ENCODE measurements at places on chromosomes 7 and 10.

- DNase-seq, result peak; percentile 90
Observed at GRCh38 chr10:97497572-97498075, 598 bp downstream of the MMS19 start.

GRCh38 chr7:2523461-2523936, 3.9 kb downstream of the LFNG start:
- DNase-seq, result no peak

GRCh38 chr10:18223898-18224297, 83.7 kb downstream of the CACNB2 start:
- no peak for DNase-seq

GRCh38 chr7:149689291-149689721, 84.1 kb downstream of the ZNF467 start:
- no peak for DNase-seq

GRCh38 chr10:21110358-21110757, 213.2 kb upstream of the NEBL start:
- no peak for DNase-seq

- DNase-seq, result no peak
Observed at GRCh38 chr10:24784061-24784460, 60.4 kb upstream of the ARHGAP21 start.

DNA sequence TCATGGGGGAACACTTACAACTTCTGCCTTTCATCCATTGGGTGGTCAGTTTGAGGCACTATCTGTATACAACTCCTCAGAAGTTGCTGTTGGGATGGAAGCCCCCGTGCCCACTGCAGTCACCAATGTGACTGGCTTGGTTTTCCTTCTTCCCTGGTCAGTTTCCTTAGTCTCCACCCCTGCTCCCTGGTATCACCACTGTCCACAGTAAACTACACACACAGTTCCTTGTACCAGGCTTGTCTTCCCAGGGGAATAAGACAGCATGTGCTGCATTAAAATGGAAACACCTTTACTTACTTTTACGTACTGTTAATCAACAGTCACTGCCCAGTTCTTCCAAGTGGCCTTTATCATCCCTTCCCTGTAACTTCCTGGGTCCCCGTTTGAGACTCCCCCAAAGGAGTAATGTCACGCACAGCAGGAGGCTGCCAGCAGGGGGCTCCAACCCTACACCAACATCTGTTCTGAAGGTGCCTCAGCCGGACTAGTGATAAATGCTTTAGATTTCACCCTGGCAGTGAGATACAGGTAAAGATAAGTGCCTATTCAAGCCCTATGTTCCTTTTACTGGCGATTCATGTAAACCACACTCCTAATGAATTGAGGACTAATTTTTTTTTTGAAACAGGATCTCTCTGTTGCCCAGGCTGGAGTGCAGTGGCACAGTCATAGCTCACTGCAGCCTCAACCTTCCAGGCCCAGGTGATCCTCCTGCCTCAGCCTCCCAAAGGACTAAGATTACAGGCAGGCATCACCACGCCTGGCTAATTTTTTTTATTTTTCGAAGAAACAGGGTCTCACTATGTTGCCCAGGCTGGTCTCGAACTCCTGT, 45.3 kb upstream of the PIK3AP1 start:
- peak; percentile 83 for DNase-seq

GRCh38 chr7:41175435-41175834, 527.5 kb downstream of the INHBA start:
- no peak for DNase-seq

DNA sequence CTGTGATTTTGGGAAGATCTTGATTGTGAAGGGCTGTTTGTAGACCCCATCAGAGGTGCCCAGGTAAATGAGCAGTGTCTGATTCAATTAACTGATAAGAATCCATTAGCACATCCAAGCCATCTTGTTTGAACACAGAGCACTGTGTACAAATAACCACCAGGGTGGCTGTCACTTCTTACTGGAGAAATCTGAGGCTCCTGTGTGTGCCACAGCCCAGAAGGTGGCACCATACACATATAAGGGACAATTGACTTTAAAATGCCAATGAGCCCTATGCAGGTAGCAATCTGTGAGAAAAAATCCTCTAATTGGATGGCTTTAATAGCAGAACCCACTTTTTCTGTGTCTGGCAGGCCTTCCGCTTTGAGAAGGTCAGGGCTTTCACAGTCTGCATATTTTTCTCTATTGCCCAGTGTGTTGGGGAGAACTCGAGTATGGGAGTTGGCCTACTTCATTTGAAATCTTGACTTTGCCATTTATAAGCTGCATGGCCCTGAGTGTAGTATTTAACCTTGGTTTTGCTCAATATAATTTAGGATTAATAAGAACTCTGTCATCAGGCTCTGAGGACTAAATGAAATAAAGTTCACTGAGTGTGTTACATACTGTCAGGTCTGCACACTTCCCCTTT, 517.4 kb downstream of the CCSER2 start:
- DNase-seq, result peak; percentile 45

GRCh38 chr7:20509892-20510572, 105.4 kb upstream of the ABCB5 start:
- DNase-seq, result no peak

DNA sequence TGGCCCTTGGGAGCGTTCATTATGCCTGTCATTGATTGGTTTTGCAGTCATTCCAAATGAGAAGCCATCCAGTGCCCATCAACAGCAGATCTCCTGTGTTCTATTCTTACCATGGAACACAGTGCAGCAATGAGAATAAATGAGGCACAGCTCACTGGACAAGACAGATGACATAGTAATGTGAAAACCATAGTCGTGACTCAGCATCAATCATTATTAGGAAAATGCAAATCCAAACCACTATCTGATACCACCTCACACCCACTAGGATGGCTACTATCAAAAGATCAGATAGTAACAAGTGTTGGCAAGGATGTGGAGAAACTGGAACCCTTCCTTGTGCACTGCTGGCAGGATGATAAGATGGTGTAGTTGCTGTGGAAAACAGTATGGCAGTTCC, 144.7 kb downstream of the ARHGAP22 start:
- DNase-seq, result no peak

GRCh38 chr7:134932707-134933370, 53.5 kb upstream of the AGBL3 start:
- DNase-seq, result no peak

DNA sequence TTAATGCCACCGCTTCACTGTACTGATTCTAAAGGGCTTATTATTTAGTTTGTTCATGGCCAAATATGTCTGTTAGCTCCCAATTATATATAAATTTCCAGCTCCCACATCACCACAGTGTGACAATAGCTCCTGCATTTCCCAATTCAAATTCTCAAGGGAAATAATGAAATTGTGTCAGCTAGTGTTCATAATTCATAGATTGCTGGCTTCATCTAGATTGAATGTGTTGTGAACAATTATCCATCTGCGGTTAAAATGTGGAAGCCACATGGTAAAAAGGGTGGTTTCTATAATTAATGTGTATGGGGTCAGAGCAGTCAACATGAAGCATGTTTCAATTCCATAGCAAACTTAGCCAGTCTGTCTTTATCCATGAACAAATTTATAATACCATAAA, 154.3 kb downstream of the SEMA3E start:
- no peak for DNase-seq

DNA sequence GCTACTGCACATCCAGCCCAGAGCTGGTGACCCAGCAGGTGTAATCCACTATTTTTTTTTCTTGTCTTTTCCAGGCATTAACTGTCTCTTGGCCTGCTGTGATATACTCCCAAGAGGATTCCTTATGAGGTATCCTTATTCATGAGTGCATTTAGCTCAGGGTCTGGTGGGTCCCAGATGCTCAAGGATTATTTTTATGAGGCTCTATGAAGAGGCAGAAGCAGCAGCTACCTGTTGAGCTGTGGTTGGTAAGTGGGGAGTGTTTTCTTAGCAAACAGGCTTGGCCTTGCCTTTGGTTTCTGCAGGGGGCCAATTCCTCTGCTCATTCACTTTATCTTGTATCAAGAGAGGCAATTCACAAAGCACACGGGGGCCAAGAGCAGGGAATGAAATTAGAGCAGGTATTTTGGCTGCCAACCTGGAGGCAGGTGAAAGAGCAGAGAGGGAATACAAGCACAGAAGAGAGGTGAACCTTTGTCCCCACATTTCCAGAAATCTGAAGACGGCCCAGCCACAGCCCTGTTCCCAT, 221.6 kb downstream of the TMEM178B start:
- DNase-seq, result no peak
